ENCODE measurements at places on chromosomes 5 and 9. TPM values are rescaled to one million over a fixed set of nuclear protein-coding genes. Genes with fewer than 3 reads are reported as not detected.

- no peak for DNase-seq
Measured at GRCh38 chr5:45512521-45512920, 183.7 kb downstream of the HCN1 start.

DNA sequence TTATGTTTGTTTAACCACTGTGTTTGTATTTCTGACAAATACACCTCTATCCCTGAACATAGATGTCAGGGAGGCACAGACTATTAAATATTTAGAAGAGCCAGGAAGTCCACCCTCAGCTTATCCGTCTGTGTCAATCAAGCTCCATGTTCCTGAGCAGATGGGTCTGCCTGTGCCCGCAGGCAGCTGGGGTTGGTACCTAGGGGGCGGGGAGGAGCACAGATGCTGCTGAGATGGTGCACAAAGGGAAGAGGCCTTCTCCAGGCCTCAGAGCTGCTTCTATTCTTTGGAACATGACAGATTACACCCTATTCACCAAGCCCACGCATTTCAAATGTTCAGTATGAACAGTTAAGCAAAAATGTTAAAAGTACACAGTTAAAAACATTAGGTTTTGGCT lies 142.1 kb downstream of the EPB41L4A start:
- no peak for DNase-seq

Gene CCDC152
- total RNA-seq: 0.12 TPM

Gene IL9
- total RNA-seq: not detected
